Breast epithelium (tissue), 4 donors: ENCODE measurements at places on chromosomes 3 and 15. TPM values are rescaled to one million over a fixed set of nuclear protein-coding genes. Genes with fewer than 3 reads are reported as not detected.

Gene PYGO1
- total RNA-seq: 4.9 TPM

DNA sequence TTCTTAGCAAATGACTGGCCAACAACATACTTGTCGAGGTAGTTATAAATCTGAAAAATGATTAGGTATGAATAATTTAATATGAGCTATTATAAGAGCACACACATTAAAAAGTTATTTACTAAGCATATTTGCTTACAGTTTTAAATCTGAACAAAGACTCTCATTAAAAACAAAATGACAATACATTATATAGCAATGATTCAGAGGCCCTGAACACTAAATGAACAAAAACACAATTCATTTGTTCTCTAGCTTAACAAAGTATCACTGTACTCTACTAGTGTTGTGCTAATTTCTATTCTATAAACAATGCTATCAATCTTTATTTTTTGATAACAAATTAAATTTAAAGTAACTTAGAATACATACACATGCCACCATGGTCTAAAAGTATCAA lies 21.0 kb downstream of the CLPX start:
- DNase-seq: no peak
- no peaks in the 10 kb centered on the region for H3K36me3 ChIP-seq
- H3K4me1 ChIP-seq: no peaks in the 10 kb centered on the region
- no peaks in the 10 kb centered on the region for H3K27me3 ChIP-seq
- H3K4me3 ChIP-seq: no peak overlapping the region

DNA sequence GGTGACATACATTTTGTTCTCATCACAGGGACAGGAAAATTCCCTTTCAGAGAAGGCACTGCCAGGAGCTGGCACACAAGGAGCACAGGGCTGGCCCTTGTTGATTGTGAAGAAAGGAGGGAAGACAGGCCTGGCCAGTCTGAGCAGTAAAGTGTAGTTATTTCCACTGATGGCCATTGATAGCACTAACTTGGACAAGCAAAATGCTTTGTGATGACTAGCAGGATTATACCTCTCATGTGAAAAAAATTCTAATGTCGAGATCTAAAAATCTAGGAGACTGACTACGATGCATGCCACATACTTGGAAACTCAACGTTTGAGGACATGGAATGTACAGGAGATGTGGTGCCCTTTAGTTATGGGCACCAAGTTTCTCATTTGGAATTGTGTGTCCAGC lies 54.3 kb upstream of the ST8SIA2 start:
- H3K4me1 ChIP-seq: no peaks in the 10 kb centered on the region
- no peaks in the 10 kb centered on the region for H3K36me3 ChIP-seq
- no peak for DNase-seq
- no peak overlapping the region for H3K27ac ChIP-seq

DNA sequence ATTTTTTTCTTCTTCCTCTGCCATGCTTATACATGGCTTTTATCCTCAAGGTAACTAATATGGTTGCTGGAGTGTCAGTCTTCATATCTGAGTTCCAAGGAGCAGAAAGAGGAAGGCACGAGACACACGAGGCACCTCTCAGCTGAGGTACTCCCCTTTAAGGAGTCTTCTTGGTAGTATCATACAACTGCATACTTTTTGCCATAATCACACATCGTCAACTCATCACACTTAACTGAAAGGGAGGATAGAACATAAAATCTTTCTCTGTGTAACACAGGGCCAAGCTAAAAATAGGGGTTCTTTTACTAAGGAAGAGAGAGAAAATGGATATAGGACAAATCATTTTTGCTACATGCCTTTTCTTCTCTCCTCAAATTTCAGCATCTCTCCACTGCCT lies 104.2 kb downstream of the OXSM start:
- H3K36me3 ChIP-seq: no peaks in the 10 kb centered on the region
- no peaks in the 10 kb centered on the region for H3K4me1 ChIP-seq
- H3K27ac ChIP-seq: no peak overlapping the region
- no peak overlapping the region for H3K4me3 ChIP-seq
- DNase-seq: no peak

- no peaks in the 10 kb centered on the region for H3K36me3 ChIP-seq
- no peaks in the 10 kb centered on the region for H3K27me3 ChIP-seq
- peaks cover 8% of the 10 kb centered on the region for H3K4me1 ChIP-seq
- no peak for DNase-seq
Measured at GRCh38 chr3:11566916-11567315, 76.8 kb downstream of the VGLL4 start.

DNA sequence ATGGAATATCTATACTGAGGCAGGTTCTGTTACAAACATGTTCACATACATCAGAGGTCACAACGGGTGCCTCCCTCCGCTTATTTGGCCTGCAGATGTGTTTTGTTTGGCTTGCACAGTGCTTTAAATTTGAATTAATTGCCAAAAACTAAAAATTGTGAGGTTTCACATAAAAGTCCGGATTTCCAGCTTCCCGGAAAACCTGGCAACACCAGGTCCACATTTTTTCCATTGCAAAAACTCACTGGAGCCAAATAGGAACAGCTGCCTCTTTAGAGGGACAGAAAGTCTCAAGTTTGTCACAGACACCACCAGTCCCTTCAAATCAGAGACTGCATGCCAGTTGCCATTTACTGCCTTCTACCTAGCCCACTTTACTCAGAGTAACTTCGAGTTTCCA lies 205.9 kb upstream of the MDFIC2 start:
- DNase-seq: no peak
- no peaks in the 10 kb centered on the region for H3K4me1 ChIP-seq
- H3K27ac ChIP-seq: no peak overlapping the region
- no peaks in the 10 kb centered on the region for H3K36me3 ChIP-seq
- H3K27me3 ChIP-seq: no peaks in the 10 kb centered on the region

DNA sequence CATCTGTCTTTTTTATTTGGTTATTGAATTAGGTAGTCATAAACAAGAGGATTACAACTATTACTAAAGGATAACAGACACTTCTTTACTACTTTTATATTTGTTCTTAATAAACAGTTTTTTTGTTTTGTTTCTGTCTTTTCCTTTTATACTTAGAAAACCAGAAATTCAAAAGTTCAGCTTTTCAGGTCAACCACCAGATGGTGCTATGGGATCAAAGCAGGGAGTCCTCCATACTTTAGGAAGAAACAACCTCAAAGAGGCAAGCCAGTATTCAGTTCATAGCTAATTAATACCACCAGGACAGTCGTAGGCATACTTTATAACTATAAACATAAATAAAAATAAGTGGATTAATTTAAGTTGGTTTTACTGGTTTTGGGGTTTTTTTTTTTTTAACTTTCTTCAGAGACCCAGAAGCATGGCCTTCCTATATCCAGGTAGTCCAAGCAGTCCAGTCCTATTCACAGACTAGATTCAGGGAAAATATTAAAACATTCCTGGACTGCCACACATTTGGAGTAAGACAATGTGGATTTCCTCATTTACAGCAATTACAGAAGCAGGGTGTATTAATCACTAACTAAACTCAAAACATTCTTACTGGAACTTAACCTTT lies 16.0 kb upstream of the EID1 start:
- no peaks in the 10 kb centered on the region for H3K27me3 ChIP-seq
- H3K4me3 ChIP-seq: no peak overlapping the region
- H3K36me3 ChIP-seq: no peaks in the 10 kb centered on the region
- DNase-seq: no peak

GRCh38 chr3:115212615-115213014 lies 65.5 kb upstream of the ZBTB20 start:
- DNase-seq: no peak
- H3K36me3 ChIP-seq: no peaks in the 10 kb centered on the region
- no peak overlapping the region for H3K27ac ChIP-seq
- no peak overlapping the region for H3K4me3 ChIP-seq
- H3K27me3 ChIP-seq: no peaks in the 10 kb centered on the region

DNA sequence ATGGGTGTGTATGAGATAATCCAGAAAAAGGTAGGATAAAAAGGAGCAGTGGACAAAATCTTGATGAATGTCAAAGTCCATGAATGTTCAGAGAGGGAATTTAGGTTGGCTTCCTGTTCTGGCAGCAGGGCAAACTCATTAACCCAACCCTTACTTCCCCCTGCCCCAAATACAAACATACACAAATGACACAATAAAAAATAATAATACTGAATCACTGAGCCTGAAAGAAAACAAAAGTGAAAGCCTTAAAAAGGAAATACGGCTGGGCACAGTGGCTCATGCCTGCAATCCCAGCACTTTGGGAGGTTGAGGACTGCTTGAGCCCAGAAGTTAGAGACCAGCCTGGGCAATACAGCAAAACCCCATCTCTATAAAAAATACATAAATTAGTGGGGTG lies 62.9 kb downstream of the GPR176 start:
- H3K27ac ChIP-seq: no peak overlapping the region
- no peaks in the 10 kb centered on the region for H3K4me1 ChIP-seq
- H3K4me3 ChIP-seq: no peak overlapping the region
- no peaks in the 10 kb centered on the region for H3K27me3 ChIP-seq

GRCh38 chr3:151751161-151751560 lies 17.4 kb downstream of the AADACL2 start:
- no peak overlapping the region for H3K27ac ChIP-seq
- no peaks in the 10 kb centered on the region for H3K27me3 ChIP-seq
- DNase-seq: no peak
- H3K36me3 ChIP-seq: no peaks in the 10 kb centered on the region
- H3K4me1 ChIP-seq: no peaks in the 10 kb centered on the region

Gene ARPP19
- total RNA-seq: 151 TPM

Gene GRM2
- total RNA-seq: not detected

- no peak for DNase-seq
- no peaks in the 10 kb centered on the region for H3K27me3 ChIP-seq
- no peaks in the 10 kb centered on the region for H3K4me1 ChIP-seq
- H3K4me3 ChIP-seq: peak overlapping the region; percentile 72
- peak overlapping the region; percentile 59 for H3K27ac ChIP-seq
Measured at GRCh38 chr3:126179825-126180476, 435 bp downstream of the ALDH1L1 start.

DNA sequence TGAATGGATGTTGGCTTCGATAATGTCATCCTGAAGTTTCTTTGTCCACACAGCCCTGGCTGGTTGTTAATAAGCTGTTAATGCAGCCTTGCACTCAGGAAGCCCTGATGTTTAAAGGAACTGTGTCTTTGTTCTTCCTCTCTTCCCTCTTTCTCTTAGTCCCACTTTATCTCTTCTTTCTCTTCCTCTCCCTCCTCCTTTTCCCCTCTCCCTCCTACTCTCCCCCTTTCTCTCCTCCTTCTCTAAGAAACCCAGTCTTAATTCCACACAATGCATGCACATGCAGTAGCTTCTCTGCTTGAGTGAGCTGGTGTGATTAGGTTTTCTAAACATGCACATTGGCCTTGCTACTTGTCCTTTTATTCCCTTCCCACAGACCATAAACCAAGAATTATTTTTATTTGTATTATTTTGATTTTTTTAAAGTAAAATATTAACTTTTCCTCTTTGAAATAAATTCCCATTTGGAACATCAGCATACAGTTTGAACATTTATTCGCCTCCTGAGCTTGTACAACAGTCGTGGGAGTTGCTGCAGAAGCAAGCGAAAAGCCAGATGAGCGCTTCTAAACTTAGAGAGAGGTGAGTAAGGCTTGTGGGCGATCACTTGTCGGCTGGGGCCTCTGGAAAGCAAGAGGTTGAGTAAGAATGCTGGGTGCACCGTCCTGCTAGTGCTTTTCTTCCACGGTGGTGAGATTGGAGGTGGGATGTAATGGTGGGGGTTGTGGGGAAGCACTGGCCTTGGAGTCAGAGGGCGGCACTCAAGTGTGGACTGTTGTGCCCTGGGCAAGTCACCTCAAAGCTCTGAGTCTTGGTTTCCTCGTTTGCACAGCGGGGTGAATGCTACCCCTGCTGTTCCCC lies 7.2 kb downstream of the GHRL start:
- H3K4me1 ChIP-seq: no peaks in the 10 kb centered on the region
- no peak overlapping the region for H3K4me3 ChIP-seq
- no peaks in the 10 kb centered on the region for H3K27me3 ChIP-seq
- no peak for DNase-seq
- H3K27ac ChIP-seq: no peak overlapping the region

- no peak for DNase-seq
- no peak overlapping the region for H3K4me3 ChIP-seq
- no peaks in the 10 kb centered on the region for H3K4me1 ChIP-seq
- H3K27ac ChIP-seq: no peak overlapping the region
- no peaks in the 10 kb centered on the region for H3K36me3 ChIP-seq
Measured at GRCh38 chr15:71379893-71380292, 264.6 kb downstream of the THSD4 start.

GRCh38 chr15:68425428-68426060 lies 6.4 kb downstream of the ITGA11 start:
- H3K27me3 ChIP-seq: no peaks in the 10 kb centered on the region
- H3K36me3 ChIP-seq: no peaks in the 10 kb centered on the region
- no peaks in the 10 kb centered on the region for H3K4me1 ChIP-seq
- no peak overlapping the region for H3K27ac ChIP-seq
- no peak overlapping the region for H3K4me3 ChIP-seq

DNA sequence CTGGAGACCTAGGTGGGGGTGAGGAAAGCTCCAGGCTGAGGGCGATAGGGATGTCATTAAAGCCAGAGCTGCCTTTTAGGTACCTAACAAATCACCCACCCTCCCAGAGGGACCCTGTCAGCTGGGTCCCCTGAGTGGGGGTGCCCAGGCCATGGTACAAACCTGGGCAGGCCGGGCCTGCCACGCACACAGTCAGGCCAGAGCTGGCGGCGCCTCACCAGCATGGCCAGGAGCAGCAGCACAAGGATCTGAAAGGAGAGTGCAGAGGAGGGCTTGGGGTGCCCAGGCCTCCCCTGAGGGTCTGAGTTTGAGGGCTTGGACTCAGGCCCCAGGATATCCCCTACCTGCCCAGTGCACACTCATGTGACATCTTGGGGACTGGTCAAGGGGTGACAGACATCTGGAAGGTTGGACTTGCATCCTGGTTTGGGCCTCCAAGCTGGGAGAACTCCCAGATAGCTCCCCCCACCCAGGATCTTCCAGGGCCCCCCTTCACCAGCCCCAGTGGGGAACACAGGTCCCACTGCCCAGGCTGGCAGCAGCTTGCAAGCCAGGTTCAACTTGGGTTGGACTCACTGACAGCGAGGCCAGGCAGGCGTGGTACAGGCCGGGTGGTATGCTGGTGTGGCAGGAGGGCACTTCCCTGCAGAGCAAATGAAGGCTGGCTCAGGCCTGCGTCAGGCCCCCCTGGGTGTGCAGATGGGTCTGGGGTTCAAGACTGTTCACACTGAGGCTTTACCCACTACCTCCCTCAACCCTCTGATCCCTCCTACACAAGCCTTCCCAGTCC lies 5.2 kb downstream of the STRA6 start:
- H3K36me3 ChIP-seq: no peaks in the 10 kb centered on the region
- no peak overlapping the region for H3K27ac ChIP-seq
- H3K27me3 ChIP-seq: no peaks in the 10 kb centered on the region
- no peak for DNase-seq
- peaks cover 14% of the 10 kb centered on the region for H3K4me1 ChIP-seq

GRCh38 chr3:150871192-150871591 lies 34.0 kb downstream of the MINDY4B start:
- no peak overlapping the region for H3K27ac ChIP-seq
- H3K36me3 ChIP-seq: no peaks in the 10 kb centered on the region
- no peaks in the 10 kb centered on the region for H3K27me3 ChIP-seq
- no peak for DNase-seq

Gene GPR62
- 0.16 TPM for total RNA-seq

GRCh38 chr3:70067860-70068521 lies 68.5 kb downstream of the SAMMSON start:
- no peak for DNase-seq
- no peak overlapping the region for H3K4me3 ChIP-seq

Gene P3H2
- total RNA-seq: 1.6 TPM

Gene SEMA6D
- total RNA-seq: 3.0 TPM

Gene CDHR4
- total RNA-seq: not detected

- H3K36me3 ChIP-seq: no peaks in the 10 kb centered on the region
- H3K27ac ChIP-seq: no peak overlapping the region
- no peak for DNase-seq
- H3K4me3 ChIP-seq: no peak overlapping the region
- no peaks in the 10 kb centered on the region for H3K27me3 ChIP-seq
Measured at GRCh38 chr15:45391746-45392583, 13.6 kb upstream of the GATM start.
